ENCODE measurements at places on chromosomes 5 and 9. TPM values are rescaled to one million over a fixed set of nuclear protein-coding genes. Genes with fewer than 3 reads are reported as not detected.
A peak's percentile ranks its signal among the peaks of the same experiment; 100 is the strongest.

The SLC6A3 gene
- total RNA-seq: not detected

The SLC25A2 gene
- total RNA-seq: 0.22 TPM

The PCDHGB2 gene
- total RNA-seq: 0.19 TPM

The HTR1A gene
- total RNA-seq: not detected

The IL7R gene
- 623 TPM for total RNA-seq

The C9orf153 gene
- total RNA-seq: 0.66 TPM

The DDX46 gene
- 35.8 TPM for total RNA-seq

The BTNL8 gene
- not detected for total RNA-seq

The SEMA6A gene
- not detected for total RNA-seq

The TUBB4B gene
- total RNA-seq: 93.8 TPM

The NMUR2 gene
- total RNA-seq: not detected

The APBA1 gene
- 1.4 TPM for total RNA-seq

The NUDT12 gene
- 1.4 TPM for total RNA-seq

DNA sequence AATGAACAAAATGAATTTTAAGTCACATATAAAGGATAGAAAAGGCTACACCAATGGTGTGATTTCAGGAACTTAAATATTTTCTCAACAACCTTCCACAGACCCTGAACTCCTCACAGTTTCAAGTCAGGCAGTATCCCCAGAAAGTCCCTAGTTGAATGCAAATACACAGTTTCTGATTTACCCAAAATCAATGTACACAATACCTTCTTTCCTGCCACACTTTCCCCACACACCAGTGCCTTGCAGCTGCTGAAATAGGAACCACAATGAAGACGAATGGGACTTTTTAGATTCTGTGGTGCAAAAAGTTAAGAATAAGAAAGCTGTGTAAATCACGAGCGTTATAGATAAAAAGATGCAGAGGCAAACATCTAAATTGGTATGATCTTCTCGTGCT, 552.4 kb upstream of the MEF2C start:
- H3K27me3 ChIP-seq: no peaks in the 10 kb centered on the region
- no peak overlapping the region for H3K4me3 ChIP-seq
- no peaks in the 10 kb centered on the region for H3K4me1 ChIP-seq
- DNase-seq: no peak

DNA sequence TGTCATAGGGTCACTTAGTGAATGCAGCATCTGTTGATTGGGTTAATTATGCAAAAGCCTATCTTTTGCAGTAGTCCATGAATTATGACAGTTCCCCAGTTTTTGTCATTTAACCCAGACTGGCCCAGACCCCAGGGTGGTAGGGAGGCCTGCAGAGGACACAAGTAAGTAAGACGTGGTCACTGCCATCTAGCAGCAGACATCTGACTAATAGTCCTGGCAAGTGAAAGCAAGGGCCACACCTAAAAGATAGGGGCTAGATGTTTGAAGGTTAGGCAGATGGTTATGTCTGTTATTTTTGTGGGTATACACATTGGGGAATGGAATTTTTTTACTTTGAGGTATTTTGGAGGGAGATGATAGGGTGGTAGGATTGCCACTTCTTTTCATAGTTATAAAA, 48.0 kb downstream of the RAB14 start:
- no peak overlapping the region for H3K4me3 ChIP-seq
- no peaks in the 10 kb centered on the region for H3K27me3 ChIP-seq
- peaks cover 85% of the 10 kb centered on the region for H3K36me3 ChIP-seq
- H3K4me1 ChIP-seq: no peaks in the 10 kb centered on the region

- H3K36me3 ChIP-seq: no peaks in the 10 kb centered on the region
- DNase-seq: no peak
- H3K27me3 ChIP-seq: no peaks in the 10 kb centered on the region
- no peak overlapping the region for H3K4me3 ChIP-seq
These were observed 675.8 kb downstream of the CETN3 start for GRCh38 chr5:89733772-89734171.

- no peaks in the 10 kb centered on the region for H3K4me1 ChIP-seq
- H3K36me3 ChIP-seq: no peaks in the 10 kb centered on the region
- no peak for DNase-seq
- no peak overlapping the region for H3K27ac ChIP-seq
These were observed 1380.1 kb upstream of the NUDT12 start for GRCh38 chr5:104942735-104943134.

DNA sequence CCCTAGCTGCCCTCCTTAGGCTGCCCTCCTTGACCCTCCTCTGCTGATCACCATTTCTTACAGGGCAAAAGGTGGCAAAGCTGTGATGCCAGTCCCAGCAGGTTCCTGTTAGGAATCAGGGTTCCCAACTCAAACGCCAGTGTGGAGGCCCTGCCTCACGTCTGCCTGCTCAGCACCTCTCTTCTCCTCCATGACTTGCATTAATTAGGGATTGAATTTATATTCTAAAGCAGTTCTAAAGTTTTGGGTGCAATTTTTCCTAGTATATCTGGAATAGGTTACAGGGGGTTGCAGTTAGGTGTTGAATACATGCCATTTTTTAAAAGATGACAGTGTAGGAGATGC, 13.2 kb upstream of the PLEKHG4B start:
- no peaks in the 10 kb centered on the region for H3K4me1 ChIP-seq
- H3K36me3 ChIP-seq: no peaks in the 10 kb centered on the region
- H3K27me3 ChIP-seq: no peaks in the 10 kb centered on the region
- no peak overlapping the region for H3K4me3 ChIP-seq
- H3K27ac ChIP-seq: no peak overlapping the region
- DNase-seq: no peak

DNA sequence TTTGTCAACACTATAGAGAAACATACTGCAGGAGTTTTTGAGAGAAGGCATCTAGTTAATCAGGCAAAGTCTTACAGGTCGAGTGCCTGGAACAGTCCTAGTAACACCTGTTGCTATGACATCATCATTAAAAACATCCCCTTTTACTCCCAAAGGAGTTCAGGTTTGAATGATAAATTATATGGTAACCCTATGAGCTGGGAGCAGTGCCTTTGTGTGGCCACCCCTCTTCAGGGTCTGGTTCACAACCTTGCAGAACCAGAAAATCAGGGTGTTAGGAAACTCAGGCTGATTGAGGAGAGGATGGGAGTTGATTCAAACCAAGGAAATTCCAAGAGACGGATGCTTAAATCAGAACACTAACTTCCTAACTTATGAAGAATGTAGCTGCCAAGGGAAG, 179.1 kb upstream of the RASEF start:
- H3K4me1 ChIP-seq: no peaks in the 10 kb centered on the region
- no peaks in the 10 kb centered on the region for H3K27me3 ChIP-seq
- H3K36me3 ChIP-seq: no peaks in the 10 kb centered on the region
- H3K27ac ChIP-seq: no peak overlapping the region
- DNase-seq: no peak

DNA sequence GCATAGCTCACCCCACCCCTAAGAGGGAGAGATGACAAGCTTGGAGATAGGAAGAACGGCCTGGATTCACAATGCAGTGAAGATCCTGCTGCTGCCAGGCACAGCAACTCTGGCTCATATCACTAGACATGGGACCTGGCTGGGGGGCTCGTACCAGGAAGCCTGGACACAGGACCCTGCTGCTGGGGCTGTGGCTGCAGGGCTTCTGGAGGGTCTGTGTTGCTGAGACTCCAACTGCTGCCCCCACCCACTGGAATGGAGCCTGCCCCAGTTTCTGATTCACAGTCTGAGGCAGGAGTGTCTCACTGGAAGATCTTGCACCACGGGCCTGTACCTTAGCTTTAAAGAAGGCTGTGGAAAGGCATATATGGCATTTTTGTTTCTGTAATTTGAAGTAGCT, 31.0 kb upstream of the GLRX start:
- DNase-seq: no peak
- H3K4me1 ChIP-seq: peaks cover 2% of the 10 kb centered on the region
- no peaks in the 10 kb centered on the region for H3K36me3 ChIP-seq
- no peak overlapping the region for H3K4me3 ChIP-seq
- no peak overlapping the region for H3K27ac ChIP-seq

GRCh38 chr9:113886026-113886369, 9.9 kb downstream of the ZNF618 start:
- DNase-seq: no peak
- no peaks in the 10 kb centered on the region for H3K36me3 ChIP-seq
- H3K27me3 ChIP-seq: no peaks in the 10 kb centered on the region
- H3K4me3 ChIP-seq: peak overlapping the region; percentile 17
- peaks cover 11% of the 10 kb centered on the region for H3K4me1 ChIP-seq

DNA sequence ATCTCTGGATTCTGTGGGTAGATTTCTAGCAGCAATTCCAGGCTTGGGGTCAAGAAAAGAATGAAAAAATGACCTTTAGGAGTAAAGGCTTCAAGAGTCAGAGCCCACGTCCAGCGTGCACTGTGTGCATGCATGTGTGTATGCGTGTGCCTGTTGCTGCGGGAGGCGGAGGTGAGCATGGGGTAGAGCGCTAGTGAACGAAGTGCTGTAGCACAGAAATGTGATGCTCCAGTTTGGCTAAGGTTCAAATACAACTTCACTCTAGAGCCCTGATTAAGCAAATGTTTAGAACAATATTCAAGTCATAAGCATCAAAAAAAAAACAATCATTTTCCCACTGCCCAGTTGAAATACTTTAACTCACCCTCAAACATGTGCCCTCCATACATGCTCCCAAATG, 403.9 kb downstream of the ZNF608 start:
- DNase-seq: no peak
- no peaks in the 10 kb centered on the region for H3K36me3 ChIP-seq
- H3K4me3 ChIP-seq: no peak overlapping the region
- H3K27me3 ChIP-seq: no peaks in the 10 kb centered on the region
- no peak overlapping the region for H3K27ac ChIP-seq

GRCh38 chr5:144531188-144531587, 360.5 kb downstream of the KCTD16 start:
- H3K27ac ChIP-seq: no peak overlapping the region
- H3K4me1 ChIP-seq: no peaks in the 10 kb centered on the region
- DNase-seq: no peak
- H3K4me3 ChIP-seq: no peak overlapping the region
- no peaks in the 10 kb centered on the region for H3K27me3 ChIP-seq

DNA sequence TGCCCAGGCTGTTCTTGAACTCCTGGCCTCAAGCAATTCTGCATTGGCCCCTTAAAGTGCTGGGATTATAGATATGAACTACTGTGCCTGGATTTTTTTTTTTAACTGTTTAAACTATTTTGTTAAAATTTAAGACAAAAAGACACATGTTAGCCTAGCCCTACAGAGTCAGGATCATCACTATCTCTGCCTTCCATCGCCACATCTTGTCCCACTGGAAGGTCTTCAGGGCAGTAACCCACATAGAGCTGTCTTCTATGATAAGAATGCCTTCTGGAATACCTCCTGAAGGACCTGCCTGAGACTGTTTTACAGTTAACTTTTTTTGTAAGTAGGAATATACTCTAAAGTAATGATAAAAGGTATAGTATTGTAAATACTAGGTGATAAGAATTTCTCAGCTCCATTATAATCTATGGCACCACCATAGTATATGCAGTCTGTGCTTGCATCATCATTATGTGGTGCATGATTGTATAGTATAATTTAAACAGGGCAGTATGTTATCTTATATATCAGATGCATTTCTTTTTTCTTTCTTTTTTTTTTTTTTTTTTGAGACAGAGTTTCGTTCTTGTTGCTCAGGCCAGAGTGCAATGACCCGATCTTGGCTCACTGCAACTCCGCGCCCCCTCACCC, 52.7 kb downstream of the DENND4C start:
- DNase-seq: no peak
- no peaks in the 10 kb centered on the region for H3K27me3 ChIP-seq
- no peak overlapping the region for H3K4me3 ChIP-seq
- H3K27ac ChIP-seq: no peak overlapping the region

Data from CD4-positive, alpha-beta T cell (primary cell).